Suppressor macrophage treated with lipopolysaccharide for 1 hour (primary cell): ENCODE measurements at places on chromosomes 6 and 20.

- no peak for DNase-seq
These were observed 102.9 kb upstream of the SIRPA start for GRCh38 chr20:1792274-1792673.

GRCh38 chr20:32702706-32703425 is 29.1 kb upstream of the C20orf203 start:
- DNase-seq = no peak

- no peak for DNase-seq
These were observed 11.6 kb upstream of the ADAM33 start for GRCh38 chr20:3693376-3693775.

GRCh38 chr6:48068278-48069251 is 42.4 kb downstream of the PTCHD4 start:
- no peak for DNase-seq

DNA sequence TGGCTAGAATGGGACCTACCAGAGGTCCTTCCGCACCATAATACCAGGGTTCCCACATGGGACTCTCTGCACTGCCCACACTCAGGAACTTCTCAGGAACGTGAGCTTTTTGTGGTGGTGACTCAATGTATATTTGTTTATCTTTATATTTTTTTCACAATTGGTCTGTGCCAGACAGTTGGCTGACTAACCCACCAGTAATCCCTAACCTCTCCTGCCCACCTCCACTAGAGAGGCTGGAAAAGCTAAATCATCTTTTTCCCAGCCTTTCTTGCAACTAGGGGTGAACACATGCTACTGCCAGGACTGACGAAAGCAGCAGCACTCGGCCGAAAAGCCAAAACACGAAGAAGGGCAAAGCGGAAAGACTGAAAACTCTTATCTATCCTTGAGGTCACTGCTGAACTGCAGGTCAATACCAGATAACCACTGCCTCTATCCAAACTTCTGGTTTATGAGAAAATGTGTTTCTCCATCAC is 112.9 kb downstream of the TRERF1 start:
- DNase-seq = peak; percentile 45

DNA sequence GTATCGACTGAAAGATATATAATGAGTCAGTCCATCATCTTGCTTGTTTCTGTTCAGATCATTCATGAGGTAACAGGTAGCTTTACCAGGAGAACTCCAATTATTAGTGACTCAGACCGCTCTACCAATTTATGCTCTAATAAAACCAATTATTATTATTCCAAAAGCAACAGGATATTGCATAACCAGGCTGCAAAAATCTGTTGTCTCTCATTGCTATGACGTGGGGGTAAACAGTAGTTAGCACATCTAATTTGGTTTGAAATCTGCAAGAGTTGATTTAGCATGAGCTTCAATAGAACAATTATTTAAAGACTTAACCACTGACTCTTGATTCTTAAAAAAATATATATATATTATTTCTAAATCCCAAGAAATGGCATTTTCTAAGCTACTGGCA is 90.9 kb upstream of the MAP7 start:
- no peak for DNase-seq

GRCh38 chr6:161683400-161683799 is 409.5 kb upstream of the AGPAT4 start:
- DNase-seq = no peak

GRCh38 chr6:4676016-4676415 is 100.2 kb upstream of the CDYL start:
- DNase-seq = no peak

GRCh38 chr20:23135449-23136420 is 49.6 kb upstream of the CD93 start:
- peak; percentile 66 for DNase-seq

- DNase-seq = no peak
These were observed 197.6 kb upstream of the CITED2 start for GRCh38 chr6:139572001-139572400.

DNA sequence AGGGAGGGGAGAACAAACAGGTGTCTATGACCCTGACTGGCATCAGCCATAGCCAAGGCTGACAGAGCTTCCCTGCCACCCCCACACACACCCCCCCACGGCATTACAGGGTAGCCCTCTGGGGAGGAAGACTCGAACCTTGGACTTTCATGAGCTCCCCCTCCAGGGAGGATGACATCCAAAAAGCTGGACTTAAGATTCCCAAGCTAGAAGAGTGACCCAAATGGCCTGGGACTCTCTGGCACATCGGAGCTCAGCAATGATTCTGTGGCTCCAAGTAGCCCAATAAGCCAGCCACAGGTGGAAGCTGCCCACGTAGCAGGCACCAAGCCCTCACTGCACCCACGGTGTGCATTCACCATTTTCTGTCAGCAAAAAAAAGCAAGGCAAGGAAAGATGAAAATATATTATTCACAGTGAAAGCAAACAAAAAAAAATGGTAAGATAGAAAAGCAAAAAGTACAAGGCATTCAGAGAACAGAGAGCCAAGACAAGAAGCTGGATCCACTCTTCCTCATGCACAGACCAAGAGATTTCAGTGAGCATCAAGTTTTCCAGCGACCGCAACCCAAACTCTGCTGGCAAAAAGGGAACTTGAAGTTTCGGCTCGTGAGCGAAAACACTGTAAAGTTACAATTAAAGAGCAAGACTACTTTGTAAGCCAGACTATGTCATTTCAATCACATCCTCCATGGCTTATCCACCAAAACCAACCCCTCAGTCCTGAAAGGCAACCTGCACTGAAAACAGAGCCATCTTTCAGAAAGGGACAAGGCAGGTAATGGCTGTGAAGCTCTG is 10.9 kb downstream of the JAG1 start:
- peak; percentile 45 for DNase-seq
